CD4-positive, alpha-beta T cell treated with Interleukin-15 for 4 hours (primary cell): ENCODE measurements at places on chromosomes 12 and 14.

DNA sequence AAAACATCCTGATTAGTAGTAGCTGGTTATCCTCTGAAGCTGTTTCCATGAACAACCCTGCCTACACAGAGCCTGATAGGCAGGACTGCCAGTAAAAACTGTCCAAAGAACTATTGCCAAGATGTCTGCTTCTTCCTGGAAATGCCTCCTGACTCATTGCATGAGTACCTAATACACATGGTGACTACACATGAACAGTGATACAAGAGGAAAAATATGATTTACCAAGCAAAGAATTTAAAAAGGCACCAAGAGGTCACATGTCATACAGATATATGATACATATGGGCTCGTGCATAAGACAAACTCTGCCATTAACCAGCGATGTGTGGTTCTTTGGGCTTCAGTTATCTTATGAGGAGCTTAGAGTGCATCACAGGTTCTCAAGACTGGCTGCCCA, 552.3 kb downstream of the SLC16A7 start:
- no peak for DNase-seq

GRCh38 chr12:40976546-40976945, 211.6 kb upstream of the PDZRN4 start:
- no peak for DNase-seq

GRCh38 chr12:49777800-49778748, 36.7 kb downstream of the TMBIM6 start:
- peak; percentile 70 for DNase-seq

DNA sequence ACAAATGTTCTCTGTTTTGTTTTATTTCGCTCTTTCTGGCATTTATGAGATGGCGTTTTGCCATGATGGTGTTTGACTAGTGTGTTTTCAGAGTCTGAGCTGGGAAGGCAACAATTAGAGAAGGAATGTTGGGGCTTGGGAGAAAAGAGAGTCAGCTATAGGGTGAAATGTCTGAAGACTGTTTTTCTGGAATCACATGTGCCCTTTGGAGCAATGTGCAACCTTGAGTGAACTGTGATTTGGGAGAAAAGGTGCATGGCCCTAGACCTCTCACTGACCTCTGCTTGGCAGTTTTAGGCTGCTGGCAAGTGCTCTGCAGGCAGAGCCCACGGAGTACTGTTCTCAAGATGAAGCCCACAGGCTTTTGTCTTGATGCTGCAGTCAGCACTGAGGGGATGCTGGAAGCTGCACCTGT, 379.9 kb upstream of the PDE3A start:
- no peak for DNase-seq

GRCh38 chr14:69904246-69904645, 25.0 kb downstream of the SMOC1 start:
- DNase-seq: no peak

DNA sequence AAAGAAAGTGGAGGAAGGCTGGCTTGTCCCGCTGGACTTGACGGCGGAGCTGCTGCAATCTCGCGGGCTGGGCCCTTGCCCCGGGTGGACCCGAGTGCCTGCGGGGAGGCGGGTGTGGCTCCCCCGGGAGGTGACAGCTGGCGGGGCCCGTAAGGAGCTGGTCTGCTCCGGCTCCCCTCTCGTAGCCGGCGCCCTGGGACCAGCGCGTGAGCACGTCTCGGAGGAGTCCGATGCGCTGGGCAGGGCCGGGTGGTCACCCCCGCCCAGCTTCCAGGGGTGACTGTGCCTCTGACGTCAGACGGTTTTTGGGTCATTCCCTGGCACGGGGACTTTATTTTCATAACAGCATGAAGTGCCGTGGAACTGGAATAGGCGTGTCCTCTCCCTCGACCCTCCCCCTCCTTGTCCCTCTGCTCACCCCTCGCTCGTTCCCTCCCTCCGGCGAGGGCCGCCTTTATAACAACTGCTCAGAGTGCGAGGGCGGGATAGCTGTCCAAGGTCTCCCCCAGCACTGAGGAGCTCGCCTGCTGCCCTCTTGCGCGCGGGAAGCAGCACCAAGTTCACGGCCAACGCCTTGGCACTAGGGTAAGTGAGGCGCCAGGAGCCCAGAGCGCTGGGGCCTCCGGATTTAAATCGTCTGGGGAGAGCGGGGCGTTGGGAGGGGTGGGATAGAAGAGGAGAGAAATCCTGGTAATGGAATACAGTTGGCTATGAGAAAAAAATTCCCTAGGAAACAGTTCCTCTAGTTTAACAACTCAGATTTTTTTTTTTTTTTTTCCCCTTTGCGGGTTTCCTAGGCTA, at the start of gene GPRC5A:
Gene GPRC5A (plus strand): TSS at position 483 of the 801 bp plus-strand sequence. CDS start 16,688 bp downstream, outside the sequence.
- DNase-seq: no peak

DNA sequence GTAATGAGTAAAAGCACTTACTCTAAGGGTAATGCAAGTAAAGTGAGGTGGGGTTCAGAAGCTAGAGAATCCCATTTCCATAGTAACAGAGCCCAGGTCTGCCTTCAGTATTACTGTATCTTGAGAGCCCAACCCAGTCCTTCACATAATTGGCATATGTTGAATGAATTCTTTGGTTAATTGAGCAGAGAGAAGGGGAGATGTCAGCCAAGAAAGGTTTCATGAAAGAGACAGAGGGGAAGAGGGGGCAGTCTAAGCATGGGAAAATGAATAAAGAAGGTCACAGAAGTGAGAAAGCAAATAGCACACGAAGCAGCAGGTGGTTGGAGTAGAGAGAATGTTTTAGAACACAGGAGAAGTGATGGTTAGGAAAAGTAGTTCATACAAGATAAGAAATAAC, 371.1 kb downstream of the SEC23A start:
- no peak for DNase-seq

DNA sequence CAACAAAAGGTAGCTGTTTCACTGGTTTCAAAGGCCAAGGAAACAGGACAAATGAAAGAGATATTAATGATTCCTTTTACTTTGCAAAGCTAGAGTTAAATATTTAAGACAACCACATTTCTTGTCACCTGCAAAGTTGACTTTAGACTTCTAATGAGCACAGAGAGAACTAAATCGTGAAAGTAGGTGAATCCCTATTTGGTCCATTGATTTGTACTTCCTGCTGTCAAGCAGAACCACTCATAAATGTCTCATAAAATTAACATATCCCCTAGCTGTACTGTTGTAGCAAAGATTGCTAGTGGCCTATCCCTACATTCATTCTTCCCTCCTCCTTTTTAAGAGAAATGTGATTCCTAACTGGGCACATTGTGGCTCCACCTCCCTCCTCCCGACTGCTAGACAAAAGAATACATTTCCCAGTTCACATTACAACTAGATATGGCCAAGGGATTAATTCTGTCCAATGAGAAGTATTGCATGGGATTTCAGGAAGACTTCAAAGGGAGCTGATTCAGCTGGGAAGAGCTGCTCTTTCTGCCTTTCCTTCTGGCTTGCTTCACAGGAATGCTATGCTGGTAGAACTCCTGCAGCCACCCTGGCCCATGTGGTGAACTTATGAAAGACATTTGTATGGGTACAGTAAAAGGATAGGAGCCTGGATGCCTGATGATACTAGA, 227.5 kb upstream of the ABCD2 start:
- DNase-seq: no peak

DNA sequence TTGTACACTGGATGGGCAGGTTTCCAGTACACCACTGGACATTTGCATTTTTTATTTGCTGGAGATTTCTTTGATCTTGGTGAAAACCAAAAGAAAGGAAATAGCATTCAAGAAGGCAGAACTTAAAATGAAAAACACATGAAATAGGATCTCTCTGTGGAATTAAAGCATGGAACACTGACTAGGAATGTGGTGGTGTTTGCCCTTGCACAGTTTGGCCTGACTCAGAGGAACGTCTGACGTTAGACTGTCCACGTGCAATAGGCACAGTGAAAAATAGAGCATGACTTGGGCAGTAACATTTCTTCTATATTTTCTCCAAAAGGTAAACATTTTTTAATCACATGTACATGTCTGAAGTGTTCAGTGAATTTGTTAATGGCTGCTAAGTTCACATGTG, 474.1 kb upstream of the PRICKLE1 start:
- no peak for DNase-seq

- DNase-seq: no peak
Measured at GRCh38 chr12:62657363-62657632, 190.7 kb downstream of the MON2 start.

DNA sequence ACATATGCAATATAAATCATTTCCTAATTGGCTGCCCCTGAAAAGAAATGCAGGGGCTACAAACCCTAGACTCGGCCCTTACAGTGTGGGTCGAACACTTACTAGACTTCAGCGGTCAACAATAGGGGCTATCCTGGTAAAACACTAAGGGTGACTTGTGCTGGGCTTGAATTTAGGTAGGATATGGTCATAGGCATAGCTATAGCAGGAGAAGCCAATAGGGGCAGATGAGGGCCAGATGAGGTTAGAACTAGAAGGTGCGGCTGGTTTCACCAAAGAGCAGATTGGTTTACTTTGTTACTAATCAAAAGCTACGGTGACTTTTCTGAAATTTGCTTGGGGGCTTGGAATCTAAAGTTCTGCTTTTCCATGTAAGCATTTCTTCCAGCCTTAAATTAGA, 282.3 kb upstream of the DIO2 start:
- DNase-seq: no peak

DNA sequence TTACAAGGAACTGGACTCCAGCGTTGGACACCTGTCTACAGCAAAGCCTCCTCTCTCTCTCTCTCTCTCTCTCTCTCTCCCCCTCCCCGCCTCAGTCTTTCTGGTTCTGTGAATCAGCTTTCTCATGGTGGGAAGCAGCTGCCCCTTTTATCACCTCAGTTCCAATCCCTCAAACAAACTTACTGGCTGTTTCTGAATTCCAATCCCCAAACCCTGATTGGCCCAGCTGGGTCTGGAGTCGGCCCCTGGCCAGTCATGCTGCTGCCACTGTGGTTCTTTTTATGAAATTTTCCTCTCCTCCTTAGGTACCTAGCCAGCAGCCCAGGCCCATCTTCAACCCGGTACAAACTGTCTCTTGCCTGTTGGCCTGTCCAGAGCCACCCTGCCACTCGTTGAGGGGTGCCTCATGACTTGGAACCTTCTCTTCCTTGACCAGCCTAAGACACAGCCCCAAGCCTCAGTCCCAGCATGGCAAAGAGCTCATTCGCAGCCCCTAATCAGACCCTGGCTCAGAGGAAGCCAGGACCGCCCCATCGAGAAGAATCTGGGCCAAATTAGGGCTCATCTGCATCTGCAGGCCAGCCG, 9.4 kb upstream of the MORN3 start:
- DNase-seq: no peak

- no peak for DNase-seq
Measured at GRCh38 chr12:54431911-54432814, 13.1 kb upstream of the ITGA5 start.

GRCh38 chr12:91055976-91056375, 1.8 kb downstream of the KERA start:
- no peak for DNase-seq

- DNase-seq: no peak
Measured at GRCh38 chr12:49549735-49550692, 11.2 kb downstream of the KCNH3 start.

DNA sequence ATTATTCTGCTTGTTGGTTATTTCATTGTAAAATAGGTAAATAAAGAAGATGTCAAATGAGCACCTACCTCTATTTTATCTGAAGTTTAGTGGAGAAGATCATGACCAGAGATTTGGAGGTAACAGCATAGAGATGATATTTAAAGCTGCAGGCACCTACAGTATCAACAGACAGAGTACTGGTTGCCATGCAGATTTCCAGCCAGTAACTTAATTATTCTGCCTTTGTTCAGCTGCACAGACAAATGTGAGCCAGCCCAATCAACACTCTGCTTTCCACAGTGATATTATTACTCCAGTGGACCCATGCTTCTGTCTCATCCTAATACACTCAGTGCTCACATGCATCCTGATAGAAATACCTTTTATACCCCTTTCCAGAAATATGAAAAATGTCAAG, 348.5 kb upstream of the RGS6 start:
- DNase-seq: no peak

DNA sequence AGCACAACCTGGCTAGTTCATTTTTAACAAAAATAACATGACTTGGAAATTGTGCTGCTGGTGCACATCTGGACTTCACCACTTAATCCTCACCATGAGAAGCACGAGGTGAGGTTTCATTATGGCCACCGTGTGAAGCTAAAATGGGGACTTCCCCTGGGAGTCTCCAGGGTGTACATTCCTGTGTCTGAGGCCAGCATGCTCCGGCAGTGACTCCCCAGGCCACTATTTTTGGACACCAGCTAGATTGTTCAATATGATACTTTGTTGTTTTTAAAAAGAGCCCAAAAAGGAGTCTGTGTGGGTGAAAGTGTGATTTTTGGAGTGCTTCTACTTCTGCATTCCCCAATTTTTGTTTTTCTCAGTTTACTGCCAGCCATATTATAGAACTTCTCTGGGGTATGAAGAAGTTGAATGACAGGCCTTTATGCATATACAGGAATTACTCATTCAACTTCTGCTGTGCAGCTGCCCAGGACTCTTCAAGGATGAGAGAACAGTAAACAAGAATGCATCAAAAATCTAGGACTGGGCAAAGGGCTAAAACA, 16.9 kb upstream of the AICDA start:
- no peak for DNase-seq

- no peak for DNase-seq
Measured at GRCh38 chr12:128381946-128382345, 115.0 kb downstream of the TMEM132C start.
